ENCODE measurements at places on chromosomes 6 and 20.

DNA sequence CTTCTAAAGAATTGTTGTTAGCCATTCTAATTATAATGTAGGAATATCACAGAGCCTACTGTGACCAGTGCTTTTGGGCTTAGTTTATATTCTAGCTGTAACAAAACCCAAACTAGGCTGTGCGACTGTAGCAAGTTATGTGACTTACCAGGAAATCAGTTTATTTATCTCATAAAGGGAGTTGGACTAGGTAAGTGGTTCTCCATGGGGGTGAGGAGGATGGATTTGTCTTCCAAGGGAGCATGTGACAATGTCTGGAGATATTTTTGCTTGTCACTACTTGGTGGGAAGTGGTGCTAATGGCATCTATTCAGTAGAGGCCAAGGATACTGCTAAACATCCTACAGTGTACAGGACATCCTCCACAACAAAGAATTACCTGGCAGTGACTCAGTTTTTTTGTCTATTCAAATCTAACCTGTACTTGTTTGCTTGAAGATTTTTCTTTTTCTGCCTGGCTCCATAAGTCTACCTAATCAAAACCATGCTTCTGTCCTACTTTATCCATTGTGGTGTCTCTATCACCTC is 32.5 kb downstream of the ZFAND3 start:
- no peak for DNase-seq

- no peak for DNase-seq
Measured at GRCh38 chr6:105994591-105995390, 91.3 kb upstream of the PRDM1 start.

GRCh38 chr20:7137395-7138151 is 370.1 kb downstream of the BMP2 start:
- no peak for DNase-seq

DNA sequence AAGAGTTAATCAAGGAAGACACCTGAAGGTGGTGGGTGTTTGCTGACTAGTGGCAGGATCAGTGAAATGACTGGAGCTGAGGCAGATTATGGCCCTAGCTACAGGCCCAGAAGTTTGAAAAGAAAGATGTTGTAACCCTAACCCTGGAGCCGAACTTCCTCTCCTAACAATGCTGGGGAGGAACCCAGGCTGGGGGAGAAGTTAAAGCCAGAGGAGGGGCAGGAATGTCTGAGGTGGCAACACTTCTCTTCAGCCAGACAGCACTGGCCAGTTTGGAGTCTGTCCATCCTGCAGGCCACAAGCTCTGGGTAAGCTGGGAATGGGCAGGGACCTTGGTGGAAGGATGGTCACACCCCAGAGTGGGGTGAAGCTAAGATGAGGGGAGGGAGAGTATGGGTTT is at the start of gene LST1:
Gene LST1 (plus strand): TSS at position 270 of the 400 bp plus-strand sequence. CDS start 1,023 bp downstream, outside the sequence.
- no peak for DNase-seq

DNA sequence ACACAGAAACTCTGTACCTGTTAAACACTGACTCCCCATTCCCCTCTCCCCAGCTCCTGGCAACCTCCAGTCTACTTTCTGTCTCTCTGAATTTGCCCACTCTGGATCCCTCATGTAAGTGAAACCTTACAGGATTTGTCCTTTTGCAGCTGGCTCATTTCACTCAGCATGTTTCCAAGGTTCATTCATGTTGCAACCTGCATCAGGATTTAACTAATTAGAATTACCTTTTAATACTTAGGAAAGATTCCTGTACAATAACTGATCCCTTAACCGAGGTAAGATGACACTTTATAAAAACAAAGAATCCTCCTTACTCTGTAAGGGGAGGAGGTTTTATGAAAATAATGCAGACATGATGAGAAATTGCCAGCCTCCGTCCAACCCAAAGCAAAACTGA is 113.1 kb upstream of the MTHFD1L start:
- no peak for DNase-seq

DNA sequence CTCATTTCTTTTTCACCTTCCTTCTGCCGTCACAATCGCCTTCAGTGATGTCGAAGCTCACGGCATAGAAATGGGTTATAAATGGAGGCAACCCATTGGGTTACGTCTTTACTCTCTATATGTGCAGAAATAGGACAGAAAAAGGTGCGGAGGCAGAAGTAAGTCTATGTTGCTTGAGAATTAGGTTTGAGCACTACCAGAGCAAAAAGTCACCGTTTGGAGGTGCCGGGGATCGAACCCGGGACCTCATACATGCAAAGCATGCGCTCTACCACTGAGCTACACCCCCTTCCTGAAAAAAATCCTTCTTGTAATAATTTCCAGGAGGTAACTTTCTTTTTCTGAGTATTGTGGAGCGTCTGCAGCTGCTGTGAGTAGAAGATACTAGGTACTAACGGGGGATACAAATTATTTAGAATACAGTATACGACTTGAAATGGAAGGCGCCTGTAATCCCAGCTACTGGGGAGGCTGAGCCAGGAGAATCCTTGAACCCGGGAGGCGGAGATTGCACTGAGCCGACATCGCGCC is 134.2 kb downstream of the TRIM27 start:
- no peak for DNase-seq

GRCh38 chr6:122791310-122791679 is 2.2 kb downstream of the SMPDL3A start:
- DNase-seq: no peak

All from stimulated activated CD8-positive, alpha-beta memory T cell treated with anti-CD3 and anti-CD28 coated beads, Interleukin-15, amount 100 ng/mL, for 4 hours (primary cell).